ENCODE measurements at places on chromosomes 16 and 17.

DNA sequence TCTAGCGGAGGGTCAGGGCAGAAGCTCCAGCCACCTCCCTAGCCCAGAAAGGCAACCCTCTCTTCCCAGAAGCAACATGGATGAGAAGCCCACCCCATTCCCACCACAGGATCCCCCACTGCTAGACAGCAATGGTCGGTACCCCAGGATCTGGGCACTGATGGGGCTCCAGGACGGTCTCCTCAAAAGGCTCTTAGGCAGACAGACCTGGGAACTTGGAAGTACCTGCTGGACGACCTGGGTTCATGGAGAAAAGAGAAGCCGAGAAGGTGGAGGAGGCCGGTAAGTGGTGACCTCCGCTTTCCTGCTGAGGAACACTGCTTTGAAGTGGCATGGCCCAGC, 96.6 kb downstream of the TBC1D16 start:
- no peak for DNase-seq

DNA sequence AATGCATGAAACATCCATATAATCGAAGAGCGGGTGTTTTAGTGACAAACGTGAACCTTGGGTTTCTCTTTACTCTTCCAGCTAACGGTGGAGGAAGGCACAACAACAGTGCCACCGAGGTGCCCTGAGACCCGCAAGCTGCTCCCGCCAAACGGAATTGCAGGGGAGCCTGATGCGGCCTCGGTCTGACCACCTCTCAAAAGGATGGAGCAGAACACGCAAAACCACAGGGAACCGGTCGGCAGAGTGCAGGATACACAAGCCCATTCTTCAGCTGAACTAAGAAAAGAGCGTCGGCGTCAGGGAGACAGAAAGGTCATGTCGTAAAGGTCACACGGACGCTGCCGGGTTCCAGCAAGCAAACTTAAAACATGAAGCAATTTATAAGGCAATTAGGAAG, 109.5 kb upstream of the ZNF750 start:
- no peak for DNase-seq

DNA sequence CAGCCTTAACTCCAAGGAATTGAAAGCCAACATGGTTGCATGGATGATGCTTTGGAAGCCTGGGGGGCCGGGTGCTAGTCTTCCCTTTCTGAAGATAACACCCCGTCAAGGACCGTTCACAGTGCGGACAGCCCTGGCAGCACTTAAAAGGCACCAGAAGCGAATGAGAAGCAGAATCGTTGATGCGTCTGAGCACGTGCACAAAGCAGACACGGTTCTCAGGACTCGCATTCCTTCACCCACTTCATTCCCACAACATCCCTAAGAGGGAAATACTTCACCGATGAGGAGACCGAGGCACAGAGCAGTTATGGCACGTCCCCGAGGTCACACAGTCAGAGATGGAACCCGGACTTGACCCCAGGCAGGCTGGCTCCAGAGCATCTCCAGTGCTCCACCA, 14.2 kb downstream of the TRPV1 start:
- no peak for DNase-seq

DNA sequence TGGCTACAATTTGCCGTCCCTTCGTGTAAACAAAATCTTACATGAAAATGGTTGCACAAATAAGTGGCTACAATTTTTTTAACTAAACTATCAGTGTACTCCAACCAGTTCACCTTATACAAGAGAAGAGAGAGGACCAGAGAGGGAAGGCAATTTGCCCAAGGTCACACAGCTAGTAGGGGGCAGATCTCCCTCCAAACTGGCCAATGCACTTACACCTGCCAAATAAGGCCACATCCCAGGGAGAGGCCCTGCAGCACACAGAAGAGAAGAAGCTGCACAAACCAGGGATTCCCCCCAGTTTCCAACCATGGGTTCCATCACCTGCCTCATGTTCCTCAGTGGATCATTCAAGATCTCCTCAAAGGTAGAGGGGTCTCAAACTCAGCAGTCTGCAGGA, 349.9 kb downstream of the SOX9 start:
- DNase-seq = no peak

- DNase-seq = no peak
Observed at GRCh38 chr16:12002447-12003006, 26.0 kb downstream of the SNX29 start.

DNA sequence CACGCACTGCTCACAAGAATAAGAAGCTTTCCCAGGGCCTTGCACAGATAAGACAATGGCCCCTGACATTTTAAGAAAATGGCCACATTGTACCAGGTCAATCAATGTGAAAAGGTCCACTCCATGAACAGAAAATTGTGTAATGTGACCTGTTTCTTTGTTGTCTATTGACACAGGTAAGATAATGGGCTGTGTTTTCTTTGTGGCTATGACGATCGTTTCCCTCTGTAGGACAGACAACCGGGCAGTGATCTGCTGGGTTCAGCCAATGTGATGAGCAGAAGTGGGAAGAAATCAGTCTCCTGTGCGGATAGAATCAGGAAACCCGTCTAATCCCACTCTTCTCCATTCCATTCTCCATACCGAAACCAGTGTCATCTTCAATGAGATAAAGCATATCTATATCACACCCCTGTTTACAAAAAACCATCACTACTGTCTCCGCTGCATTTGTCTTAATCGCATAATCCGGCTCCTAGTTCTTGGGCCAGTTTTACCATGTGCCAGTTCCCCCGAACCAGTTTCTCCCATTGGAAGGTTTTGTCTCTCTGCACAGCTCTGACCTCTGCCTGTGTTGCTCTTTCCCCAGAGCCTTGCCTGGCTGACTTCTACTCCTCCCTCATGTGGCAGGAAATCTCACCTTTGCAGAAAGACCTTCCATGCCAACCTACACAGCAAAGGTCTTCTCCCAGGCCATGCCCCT, 66.9 kb upstream of the ATF7IP2 start:
- no peak for DNase-seq

GRCh38 chr16:31273676-31274075, 13.9 kb downstream of the ITGAM start:
- no peak for DNase-seq

DNA sequence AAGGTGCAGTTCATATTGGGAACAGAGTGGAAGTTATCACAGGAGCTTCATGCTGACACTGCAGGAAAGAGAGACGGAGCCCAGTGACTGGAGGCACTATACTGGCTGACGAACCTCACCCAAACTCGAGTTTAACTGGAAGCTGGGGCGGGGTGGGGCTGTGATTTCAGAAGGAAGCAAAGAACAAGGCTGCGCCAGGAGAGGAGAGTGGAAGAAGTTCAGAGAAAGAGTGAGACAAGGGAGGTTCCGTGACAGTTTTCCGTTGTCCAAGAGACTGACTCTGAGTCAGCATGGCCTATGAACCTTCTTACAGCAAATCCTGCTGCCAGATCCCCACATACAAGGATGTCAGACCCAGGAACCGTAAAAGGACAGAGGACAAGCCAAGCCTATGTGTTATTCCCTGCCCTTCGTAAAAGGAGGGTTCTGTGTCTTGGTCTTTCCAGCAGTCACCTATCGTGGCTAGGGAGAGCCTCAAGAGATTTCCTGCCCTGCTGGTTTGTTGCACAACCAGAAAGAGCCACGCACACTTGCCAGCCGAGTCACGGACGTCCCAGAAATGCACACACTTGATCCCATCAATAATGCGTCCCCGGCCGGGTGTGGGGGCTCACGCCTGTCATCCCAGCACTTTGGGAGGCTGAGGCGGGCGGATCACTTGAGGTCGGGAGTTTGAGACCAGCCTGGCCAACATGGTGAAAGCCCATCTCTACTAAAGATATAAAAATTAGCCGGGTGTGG, 5.1 kb downstream of the PITPNA start:
- DNase-seq = no peak

- no peak for DNase-seq
Observed at GRCh38 chr17:4872786-4873185, 26.6 kb upstream of the C17orf107 start.

DNA sequence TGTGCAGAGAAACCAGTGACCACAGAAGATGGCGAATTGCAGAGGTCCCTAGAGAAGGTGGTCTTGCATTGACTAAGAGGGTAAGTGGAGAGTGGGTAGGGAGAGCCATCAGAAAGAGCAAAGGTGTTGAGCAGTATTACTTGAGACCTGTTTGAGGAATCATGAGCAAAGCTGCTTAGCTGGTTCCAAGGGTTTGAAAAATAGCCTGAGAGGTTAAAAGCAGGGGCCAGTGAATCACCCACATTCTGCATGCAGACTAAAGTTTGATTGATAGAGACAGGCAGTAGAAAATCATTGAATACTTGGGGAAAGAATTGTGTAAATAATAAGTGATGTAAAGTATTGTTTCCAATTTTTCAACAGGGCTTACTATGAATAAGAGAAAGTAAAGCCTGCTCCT, 34.0 kb upstream of the KCNJ16 start:
- no peak for DNase-seq

Measured in stimulated activated CD8-positive, alpha-beta memory T cell treated with anti-CD3 and anti-CD28 coated beads, Interleukin-2, amount 100 ng/mL, for 48 hours (primary cell).